NCI-H510A treated with DMSO at 0.1 percent for 48 hours (cell line): ENCODE measurements at places on chromosomes 16 and 17.
A peak's percentile ranks its signal among the peaks of the same experiment; 100 is the strongest.

GRCh38 chr16:27083861-27084261 lies 17.1 kb downstream of the C16orf82 start:
- DNase-seq, result no peak

- DNase-seq, result no peak
Observed at GRCh38 chr16:83494459-83494858, 313.3 kb upstream of the HSBP1 start.

- no peak for DNase-seq
Observed at GRCh38 chr17:3730881-3731429, 7.3 kb downstream of the HASPIN start.

- no peak for DNase-seq
Observed at GRCh38 chr16:75244844-75245758, 6.3 kb downstream of the BCAR1 start.

DNA sequence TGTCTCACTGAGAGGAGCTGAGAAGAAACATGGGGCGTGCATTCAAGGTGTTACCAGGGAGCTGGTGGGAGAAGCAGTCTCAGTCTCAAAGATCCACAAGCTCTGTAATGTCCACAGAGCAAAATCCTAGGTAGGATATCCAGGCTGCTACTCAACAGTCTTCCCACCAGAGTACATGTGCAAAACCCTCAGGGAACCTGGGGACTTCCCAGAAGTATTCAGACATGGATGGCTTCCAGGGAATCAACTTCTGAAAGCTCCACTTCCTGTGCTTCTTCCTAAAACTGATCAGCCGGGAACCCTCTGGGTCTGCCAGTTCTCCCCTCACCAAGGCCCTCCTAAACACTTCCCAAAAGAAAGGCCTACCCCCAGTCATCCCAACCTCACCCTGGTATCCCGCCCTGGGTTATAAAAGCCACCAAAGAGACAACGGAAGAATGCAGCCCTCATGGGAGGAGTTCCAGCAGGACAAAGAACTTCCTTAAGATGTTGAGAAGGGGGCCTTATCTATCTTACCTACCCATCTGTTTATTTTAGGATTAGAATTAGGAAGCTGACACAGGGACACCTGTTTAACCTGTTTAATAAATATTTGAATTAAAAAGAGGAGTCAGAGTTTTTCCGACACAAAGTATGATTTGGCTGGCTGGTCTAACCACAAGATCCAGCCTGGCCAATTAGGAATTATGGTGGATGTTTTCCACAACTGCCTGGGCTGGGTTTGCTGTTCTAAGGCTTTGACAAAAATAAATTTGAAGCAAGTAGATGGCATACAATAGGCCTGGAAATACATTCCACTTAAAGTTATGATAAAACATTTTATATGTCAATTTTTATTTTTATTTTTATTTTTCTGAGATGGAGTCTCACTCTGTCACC lies 37.0 kb downstream of the CUEDC1 start:
- no peak for DNase-seq

GRCh38 chr17:43683928-43684653 lies 22.4 kb upstream of the MEOX1 start:
- no peak for DNase-seq

DNA sequence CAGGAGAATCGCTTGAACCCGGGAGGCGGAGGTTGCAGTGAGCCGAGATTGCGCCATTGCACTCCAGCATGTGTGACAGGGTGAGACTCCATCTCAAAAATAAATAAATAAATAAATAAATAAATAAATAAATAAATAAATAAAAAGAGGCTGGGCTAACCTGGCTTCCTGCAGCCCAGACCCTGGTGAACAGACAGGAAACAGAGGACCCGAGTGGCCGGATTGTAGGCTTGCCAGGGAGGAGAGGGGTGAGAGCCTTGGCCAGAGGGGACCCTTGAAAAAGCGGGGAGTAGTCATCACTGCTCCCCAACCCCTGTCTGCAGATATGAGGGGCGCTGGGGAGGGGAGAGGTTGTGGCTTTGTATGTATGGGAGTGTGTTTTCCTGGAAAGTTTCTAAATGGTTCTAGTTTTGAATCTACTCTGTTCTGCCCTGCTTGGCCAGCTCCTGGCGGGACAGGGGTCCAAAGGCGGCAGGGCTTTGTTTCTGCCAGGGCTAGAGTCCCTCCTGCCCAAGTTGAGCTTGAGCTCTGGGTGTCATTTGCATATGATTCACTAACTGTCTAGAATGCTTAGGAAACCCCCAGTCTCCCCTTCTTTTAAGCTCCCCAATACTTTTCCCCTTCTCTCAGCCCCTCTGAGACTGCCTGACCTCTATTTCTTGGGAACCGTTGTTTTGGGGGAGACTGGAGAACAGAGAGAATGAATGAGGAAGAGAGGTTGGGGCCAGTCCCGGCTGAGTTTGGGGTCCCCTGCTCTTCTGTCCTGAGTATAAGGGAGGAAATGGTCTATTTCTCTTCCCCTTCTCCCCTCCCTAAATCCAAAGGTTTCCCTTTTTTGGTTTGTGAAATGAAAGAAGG lies 16.4 kb downstream of the RARA start:
- no peak for DNase-seq

DNA sequence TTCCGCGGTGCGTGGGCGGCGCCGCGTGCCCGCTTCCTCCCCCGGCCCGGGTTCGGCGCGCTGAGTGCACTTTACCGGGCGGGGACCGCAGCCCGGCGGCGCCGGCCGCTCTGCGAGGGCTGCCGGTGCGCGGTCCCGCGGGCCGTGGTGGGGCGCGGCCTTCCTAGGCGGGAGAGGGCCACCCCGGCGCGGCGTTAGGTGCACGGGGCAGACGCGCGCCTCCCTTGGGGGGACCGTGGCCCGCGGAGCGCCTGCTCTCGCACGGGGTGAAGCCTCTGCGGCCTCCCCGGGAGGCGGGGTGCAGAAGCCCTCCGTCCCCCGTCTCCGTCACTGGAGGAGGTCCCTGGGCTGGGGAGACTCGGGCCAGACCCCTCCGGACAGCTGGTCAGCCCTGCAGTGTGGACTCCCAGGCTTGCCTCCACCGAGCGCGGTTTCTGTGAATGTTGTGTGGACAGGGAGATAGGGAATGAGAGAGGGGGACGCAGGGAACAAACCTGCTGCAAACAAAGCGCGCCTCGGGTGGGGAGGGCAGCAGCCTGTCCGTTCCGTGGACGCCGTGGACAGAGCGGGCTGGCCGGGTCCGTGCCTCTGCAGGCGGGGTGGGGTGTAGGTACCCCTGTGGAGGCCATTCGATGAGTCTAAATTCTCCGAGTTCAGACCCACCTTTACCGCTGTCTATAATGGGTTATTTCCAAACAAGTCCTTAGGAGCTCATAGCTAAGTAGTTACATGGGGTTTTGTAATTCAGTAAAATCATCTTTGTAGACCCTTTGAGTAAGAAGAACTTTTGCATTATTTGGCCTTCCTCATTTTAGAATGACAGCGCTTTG lies 721 bp downstream of the TBCD start:
- DNase-seq, result no peak

GRCh38 chr17:43832976-43833829 lies at the start of gene MPP3:
TSS of gene MPP3 (minus strand) at chr17:43833146. CDS start at chr17:43831906, 1,240 bp downstream.
- peak; percentile 61 for DNase-seq

DNA sequence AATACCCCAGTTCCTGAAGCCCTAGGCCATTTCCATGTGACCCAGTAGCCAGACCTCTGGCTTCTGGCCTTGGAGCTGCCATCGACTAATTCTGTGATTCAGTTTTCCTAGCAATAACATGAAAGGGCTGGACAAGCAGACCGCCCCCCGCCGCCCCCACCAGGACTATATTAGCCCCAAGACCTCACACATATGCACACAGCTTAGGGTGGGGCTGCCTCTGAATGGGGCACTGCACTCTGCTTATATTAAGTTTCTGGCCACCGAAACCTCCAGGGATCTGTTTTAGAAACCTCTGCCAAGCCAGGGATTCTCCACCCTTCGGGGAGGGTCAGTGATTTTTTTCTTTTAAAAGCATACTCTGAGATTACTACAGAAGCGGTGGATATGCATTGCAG lies 2.3 kb downstream of the RAB11FIP4 start:
- DNase-seq, result no peak
